CD4-positive, alpha-beta T cell treated with Interleukin-6 at 100 ng/mL for 8 hours (primary cell): ENCODE measurements at places on chromosomes 6 and 20.
A peak's percentile ranks its signal among the peaks of the same experiment; 100 is the strongest.

GRCh38 chr20:37914672-37915433 lies 11.9 kb downstream of the VSTM2L start:
- peak; percentile 18 for DNase-seq

DNA sequence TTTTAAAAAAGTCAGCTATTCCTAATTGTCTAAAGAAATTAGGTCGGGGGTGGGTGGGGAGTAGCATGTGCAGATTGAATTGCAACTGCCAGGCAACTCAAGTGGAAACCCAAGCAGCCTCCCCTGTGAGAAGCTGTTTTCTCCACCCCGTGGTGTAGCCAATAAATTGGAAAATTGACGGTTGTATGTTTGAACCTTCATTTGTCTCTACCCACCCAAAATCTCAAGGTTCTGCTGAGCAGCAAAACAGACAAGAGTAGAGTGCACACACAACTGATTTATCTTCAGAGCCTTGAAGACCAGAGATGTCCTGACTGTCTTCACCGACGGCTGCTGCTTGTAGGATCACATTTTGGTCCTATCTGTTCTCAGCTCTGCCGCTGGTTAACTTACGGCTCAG lies 88.5 kb downstream of the DTD1 start:
- no peak for DNase-seq

DNA sequence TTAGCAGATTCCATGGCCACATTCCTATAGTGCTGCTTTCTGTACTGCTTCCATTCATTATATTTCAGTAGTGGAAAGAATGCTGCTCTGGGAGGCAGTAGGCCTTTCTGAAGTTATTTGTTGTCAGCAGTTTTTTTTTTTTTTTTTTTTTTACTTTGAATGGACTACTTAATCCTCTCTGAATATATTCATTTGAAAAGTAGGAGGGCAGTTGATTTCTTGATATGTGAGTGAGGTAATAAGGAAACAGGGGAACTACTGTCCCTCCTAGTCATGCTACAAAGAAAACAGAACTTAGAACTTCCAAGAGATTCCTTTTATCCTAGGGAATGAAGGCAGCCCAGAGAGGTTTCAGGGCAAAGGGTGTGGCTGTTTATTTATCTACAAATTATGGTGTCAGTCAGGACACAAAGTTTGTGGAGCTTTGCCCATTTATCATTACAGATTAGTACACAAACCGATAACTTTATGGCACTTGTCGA lies 155.9 kb downstream of the JARID2 start:
- DNase-seq = no peak

DNA sequence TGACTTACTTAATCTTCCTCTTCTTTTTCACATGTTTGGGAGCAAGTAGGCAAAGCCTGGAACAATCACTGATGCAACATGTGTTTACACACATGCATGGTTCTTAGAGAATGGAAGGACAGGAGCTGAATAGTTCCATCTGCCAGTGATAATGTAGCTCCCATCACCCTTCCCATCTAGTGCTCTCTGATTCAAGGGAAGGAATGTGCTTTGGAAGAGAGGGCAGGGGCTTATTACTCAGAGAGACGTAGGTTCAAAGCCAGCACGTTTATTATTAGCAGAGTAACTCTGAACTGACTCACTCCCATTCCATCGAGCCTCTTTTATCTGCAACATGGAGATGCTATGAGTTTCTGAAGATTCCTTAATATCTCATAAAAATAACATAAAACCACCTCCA lies 211.9 kb downstream of the GMPR start:
- DNase-seq = no peak

DNA sequence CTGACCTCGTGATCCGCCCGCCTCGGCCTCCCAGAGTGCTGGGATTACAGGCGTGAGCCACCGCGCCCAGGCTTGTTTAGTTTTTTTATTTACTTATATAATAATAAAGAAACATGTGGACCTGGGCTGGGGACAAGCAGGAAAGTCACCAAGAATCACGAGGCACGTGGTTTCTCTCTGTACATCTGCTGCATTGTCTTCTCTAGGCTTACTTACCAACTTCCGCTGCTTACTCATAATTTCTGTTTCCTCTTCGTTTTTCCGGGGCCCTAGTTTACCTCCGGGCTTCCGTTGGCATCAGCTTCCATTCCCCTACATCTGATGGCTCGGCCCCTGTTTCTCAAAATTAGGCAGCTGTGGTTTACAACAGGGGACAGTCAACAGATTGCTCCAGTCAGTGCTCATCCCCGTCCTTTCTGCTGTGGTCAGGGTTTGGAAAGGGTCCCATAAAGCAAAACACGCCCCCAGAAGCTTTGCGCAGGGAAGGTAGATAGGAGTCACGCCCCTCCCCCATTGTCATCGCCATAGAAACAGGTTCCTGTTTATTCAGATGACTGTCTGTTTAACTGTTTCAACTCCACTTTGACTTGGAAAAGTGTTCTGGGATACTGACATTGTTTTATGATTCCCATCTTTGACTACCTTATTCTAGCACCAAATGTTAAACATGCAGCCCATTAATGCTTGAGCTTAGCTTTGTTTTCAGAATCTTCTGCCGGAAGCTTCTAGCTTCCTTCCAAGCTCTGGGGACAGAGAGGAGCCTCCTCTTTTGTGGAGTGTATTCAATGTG lies 31.9 kb upstream of the TXLNB start:
- DNase-seq = peak; percentile 82

DNA sequence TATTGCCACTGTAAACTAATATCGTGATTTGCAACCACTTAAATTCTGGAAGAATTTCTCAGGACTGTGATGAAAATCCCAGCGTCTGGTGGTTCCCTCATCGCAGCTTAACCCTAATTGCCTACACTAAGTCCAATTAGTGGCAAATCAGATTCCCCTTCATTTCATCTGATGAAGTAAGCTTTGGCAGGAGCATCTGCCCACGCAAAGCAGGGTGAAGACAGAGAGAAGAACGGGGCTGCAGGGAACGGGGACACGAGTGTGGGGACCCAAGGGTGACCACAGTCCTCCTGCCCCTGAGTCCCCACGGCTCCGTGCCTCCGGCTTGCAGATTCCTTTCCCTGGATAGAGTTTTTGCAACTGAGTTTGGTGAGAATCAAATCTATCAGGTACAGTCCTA lies 159.5 kb downstream of the LY86 start:
- no peak for DNase-seq

GRCh38 chr6:157593596-157593995 lies 212.6 kb downstream of the ZDHHC14 start:
- DNase-seq = no peak
